ENCODE measurements at places on chromosomes 1 and 21.

GRCh38 chr1:163655565-163655964 is 333.8 kb downstream of the NUF2 start:
- no peak overlapping the region for H3K27ac ChIP-seq
- no peak overlapping the region for H3K4me3 ChIP-seq
- H3K27me3 ChIP-seq, result no peaks in the 10 kb centered on the region
- no peaks in the 10 kb centered on the region for H3K36me3 ChIP-seq

DNA sequence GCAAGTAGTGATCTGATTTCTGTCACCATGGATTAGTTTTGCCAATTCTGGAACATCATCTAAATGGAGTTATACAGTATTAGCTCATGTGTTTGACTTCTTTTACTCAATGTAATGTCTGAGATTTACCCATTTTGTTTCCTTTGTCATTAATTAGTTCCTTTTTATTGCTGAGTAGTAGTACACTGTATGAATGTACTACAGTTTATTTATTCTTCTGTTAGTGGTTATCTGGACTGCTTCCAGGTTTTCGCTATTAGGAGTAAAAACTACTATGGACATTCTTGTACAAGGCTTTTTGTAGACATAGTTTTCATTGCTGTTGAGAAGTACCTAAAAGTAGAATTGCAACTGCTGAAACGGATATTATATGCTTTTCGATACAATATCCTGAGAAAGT is 14.1 kb downstream of the SUCO start:
- DNase-seq, result no peak
- peaks cover 49% of the 10 kb centered on the region for H3K4me1 ChIP-seq
- H3K27ac ChIP-seq, result no peak overlapping the region
- no peak overlapping the region for H3K4me3 ChIP-seq
- no peaks in the 10 kb centered on the region for H3K27me3 ChIP-seq

- no peaks in the 10 kb centered on the region for H3K36me3 ChIP-seq
- peaks cover 42% of the 10 kb centered on the region for H3K27me3 ChIP-seq
- DNase-seq, result peak; percentile 24
These were observed 53.5 kb upstream of the CNTN2 start for GRCh38 chr1:204989266-204990058.

- H3K36me3 ChIP-seq, result no peaks in the 10 kb centered on the region
- no peak overlapping the region for H3K4me3 ChIP-seq
- H3K27me3 ChIP-seq, result peaks cover 32% of the 10 kb centered on the region
- DNase-seq, result no peak
- H3K4me1 ChIP-seq, result no peaks in the 10 kb centered on the region
These were observed 75.2 kb upstream of the GALNT2 start for GRCh38 chr1:229991724-229992333.

DNA sequence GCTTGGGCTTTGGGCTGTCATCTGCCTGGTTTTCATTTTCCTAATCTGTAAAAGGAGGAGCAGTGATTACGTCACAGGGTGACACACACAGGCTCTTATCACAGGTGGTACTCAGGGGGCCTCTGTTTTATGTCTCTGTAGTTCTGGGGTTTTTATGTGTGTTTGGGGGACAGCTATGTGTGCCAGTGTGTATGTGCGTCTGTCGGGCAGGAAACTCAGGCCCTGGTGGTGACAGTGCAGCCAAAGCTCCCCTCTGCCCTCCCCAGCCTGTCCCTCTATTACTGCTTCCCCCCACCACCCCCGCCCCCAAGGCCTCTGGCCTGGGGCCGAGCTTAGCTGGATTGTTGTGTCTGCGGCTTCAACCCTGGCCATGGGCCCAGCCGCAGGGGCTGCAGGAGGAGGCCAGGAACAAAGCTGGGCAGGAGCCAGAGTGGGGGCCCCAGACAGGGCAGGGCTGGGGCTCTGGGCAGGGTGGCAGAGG is 13.3 kb downstream of the MFAP2 start:
- DNase-seq, result no peak
- H3K27me3 ChIP-seq, result no peaks in the 10 kb centered on the region
- H3K4me1 ChIP-seq, result peaks cover 6% of the 10 kb centered on the region
- no peak overlapping the region for H3K4me3 ChIP-seq
- peaks cover 8% of the 10 kb centered on the region for H3K36me3 ChIP-seq

GRCh38 chr21:37787456-37787855 is 128.8 kb downstream of the KCNJ6 start:
- H3K27me3 ChIP-seq, result peaks cover 24% of the 10 kb centered on the region
- DNase-seq, result no peak
- no peaks in the 10 kb centered on the region for H3K4me1 ChIP-seq
- no peak overlapping the region for H3K4me3 ChIP-seq
- H3K27ac ChIP-seq, result no peak overlapping the region

GRCh38 chr1:22876359-22877111 is 96.1 kb downstream of the LACTBL1 start:
- H3K27me3 ChIP-seq, result no peaks in the 10 kb centered on the region
- no peaks in the 10 kb centered on the region for H3K4me1 ChIP-seq
- no peak overlapping the region for H3K4me3 ChIP-seq
- no peaks in the 10 kb centered on the region for H3K36me3 ChIP-seq

DNA sequence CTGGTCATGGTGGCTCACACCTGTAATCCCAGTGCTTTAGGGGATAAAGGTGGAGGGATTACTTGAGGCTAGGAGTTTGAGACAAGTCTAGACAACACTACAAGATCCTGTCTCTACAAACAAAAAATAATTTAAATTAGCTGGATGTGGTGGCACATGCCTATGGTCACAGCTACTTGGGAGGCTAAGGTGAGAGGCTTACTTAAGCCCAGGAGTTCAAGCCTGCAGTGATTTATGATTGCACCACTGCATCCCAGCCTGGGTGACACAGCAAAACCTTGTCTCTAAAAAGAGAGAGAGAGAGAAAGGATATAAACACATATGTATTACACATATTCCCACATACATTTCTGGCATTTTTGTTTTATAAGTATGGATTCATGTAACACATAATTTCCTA is 325.2 kb downstream of the DUSP10 start:
- no peaks in the 10 kb centered on the region for H3K36me3 ChIP-seq
- no peaks in the 10 kb centered on the region for H3K4me1 ChIP-seq
- H3K27ac ChIP-seq, result no peak overlapping the region
- H3K4me3 ChIP-seq, result no peak overlapping the region
- DNase-seq, result no peak

DNA sequence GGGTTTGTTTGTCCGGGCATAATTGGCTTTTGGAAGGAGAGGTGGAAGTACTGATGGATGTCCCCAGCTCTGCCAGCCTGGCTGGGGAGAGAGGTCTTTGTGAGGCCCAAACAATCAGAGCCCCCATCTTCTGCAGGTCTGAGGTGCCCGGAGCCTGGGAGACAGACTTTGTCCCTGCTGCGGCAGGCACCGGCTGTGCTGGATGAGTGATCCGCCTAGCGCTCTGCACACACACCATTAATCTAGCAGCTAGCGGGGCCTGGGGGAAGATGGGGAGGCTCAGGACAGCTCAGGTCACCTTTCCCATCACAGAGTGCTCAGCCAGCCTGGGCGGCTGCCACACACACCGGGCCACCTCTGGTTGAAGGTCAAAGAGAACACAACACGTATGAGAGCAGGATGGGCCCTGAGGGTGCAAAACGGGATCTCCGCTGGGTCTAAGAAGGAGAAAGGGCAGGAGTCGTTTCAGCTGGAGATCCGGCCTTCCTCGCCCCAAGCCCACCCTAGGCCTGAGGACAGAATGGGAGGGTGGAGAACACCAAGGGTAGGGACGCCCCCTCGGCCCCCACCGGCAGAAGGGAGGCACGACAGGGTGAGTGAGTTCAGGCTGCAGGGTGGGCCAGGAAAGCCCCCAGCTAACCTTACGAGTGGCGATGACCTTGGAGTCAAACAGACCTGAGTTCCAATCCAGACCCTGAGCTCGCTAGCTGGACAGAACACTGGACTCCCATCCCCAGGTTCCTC is 341.8 kb downstream of the NPHP4 start:
- no peak for DNase-seq
- peaks cover 34% of the 10 kb centered on the region for H3K27me3 ChIP-seq
- peaks cover 10% of the 10 kb centered on the region for H3K4me1 ChIP-seq
- H3K36me3 ChIP-seq, result peaks cover 3% of the 10 kb centered on the region

DNA sequence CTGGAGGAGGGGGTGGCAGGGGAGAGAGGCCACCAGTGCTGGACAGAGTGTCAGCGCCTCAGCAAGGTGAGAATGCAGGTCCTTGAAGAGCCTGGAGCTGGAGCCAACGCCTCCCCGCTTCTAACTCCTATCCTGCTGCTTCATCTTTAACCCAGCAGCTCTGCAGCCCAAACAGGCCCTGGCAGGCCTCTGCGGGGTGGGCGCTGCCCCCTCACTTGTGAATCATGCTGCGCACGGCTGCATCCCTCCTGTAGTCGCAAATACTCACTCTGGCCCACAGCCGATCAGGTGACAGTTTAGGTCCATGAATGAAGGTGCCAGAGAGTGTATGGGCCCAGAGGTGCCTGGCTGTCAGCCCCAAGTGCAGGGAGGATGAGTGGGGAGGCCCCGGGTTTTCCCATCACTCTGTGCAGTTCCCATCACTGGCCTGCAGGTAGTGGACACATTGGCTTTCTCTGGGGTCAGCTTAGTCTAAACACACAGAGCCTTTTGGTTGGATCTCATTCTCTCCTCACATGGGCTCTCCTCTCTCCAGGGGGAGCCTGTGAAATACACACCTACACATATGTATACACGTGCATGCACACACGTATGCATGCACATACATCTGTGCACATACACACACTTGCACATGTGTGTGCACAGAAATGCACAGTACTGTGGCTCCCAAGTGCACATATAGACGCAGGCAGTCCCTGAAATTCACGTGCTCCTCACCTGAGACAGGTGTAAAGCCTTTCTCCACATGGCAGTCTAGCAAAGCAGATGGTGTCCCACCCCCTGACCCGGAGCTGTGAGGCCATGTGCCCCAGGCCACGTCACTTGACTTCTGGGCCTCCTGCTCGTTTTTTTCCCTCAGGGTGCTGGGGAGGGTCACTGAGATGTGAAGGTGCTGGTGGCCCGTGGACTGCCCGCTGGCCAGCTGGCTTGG is 52.0 kb downstream of the TRIM11 start:
- H3K27ac ChIP-seq, result no peak overlapping the region
- H3K27me3 ChIP-seq, result no peaks in the 10 kb centered on the region
- no peaks in the 10 kb centered on the region for H3K36me3 ChIP-seq
- no peak for DNase-seq

- H3K4me1 ChIP-seq, result peaks cover 64% of the 10 kb centered on the region
- peak overlapping the region; percentile 79 for H3K27ac ChIP-seq
- H3K36me3 ChIP-seq, result peaks cover 35% of the 10 kb centered on the region
- DNase-seq, result no peak
- H3K4me3 ChIP-seq, result no peak overlapping the region
These were observed 5.5 kb downstream of the RHOC start for GRCh38 chr1:112701227-112702066.

DNA sequence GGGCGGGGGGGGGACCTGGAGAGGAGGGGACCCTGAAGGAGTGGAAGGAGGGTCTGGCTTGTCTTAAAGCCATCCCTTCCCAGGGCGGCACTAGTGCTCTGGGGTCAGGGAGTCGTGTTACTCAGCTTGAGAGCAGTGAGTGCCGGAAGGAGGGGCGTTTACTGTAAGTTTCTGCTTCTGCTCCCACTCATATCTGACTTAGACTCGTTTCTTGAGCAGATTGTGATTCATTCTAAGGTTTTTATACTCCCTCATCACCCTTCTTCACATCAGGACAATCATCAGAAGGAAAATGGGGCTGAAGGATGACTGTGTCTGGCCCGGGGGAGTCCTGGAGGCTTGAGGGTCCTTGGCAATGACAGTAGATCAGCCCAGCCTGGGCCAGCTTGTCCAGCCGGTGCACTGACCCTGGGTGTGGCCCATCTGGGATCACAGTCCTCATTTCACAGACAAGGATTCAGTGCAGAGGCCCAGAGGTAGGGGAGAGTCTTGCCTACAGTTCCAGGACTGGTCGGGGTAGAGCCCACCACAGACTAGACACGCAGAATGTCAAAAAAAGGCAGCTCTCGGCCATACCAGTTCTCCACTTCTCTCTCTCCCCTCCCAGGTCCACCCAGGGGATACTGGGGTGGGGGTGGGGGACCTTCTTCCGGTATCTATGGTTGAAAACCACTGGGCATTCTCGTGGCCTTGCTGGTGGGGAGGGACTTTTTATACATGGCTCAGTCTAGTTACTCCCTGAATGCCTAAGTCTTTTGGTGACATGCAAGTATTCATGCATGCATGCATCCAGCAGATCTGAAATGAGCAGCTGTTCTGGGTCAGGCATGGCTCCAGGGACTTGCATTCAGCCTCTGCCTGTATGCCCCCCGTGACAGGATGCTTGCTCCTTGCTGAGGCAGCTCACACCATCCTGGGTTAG is 5.1 kb downstream of the TNFRSF8 start:
- H3K27me3 ChIP-seq, result peaks cover 83% of the 10 kb centered on the region
- H3K4me3 ChIP-seq, result peak overlapping the region; percentile 68
- DNase-seq, result no peak
- H3K36me3 ChIP-seq, result peaks cover 4% of the 10 kb centered on the region
- H3K4me1 ChIP-seq, result peaks cover 59% of the 10 kb centered on the region

DNA sequence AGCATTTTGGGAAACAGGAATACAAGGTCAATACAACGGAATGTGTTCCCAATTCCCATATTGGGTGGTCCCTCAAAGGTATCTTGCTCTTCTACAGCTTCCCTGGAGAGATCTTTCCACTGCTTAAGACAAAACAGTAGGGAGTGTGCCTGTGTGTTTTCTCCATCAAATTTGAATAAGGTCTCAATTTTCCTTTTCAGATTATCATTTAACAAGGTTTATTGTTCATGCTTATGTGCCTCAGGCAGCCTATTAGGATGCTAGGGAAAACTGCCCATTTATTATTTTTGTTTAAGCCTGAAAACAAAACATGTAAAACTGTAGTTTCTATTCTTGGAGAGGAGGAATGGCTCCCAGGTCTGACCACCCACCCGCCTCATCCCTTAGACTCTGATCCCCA is 622.7 kb downstream of the LMO4 start:
- H3K4me3 ChIP-seq, result no peak overlapping the region
- H3K27me3 ChIP-seq, result peaks cover 54% of the 10 kb centered on the region
- no peak for DNase-seq
- H3K36me3 ChIP-seq, result no peaks in the 10 kb centered on the region

DNA sequence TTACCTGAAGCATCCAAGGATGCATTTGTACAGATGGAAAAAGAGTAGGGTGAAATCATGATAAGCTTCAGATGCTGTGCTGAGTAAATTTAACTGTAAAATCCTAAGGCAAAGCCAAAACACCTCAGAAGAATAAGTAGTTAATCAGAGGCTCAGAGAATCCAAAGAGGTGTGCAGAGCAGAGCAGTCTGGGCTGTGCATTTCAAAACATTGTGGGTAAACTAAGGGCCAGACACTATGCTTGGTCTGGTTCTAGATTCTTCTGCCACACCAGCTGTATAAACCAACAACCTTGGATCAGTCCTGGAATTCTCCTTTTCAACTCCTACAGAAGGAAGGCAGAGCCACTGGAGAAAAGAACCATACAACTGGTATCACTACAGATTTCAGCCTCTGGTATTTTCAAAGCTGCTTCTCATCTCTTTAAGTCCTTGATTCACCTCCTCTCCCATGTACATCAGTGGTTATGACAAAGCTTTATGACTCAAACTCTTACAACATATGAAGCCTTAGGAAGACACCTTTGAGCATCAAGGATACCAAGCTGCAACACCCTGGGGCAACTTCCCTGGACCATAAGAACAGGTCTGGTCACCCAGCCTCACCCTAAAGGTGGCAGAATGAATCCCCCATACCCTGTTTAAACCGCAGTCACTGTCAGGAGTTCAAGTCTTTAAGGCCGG is 11.6 kb upstream of the HIPK1 start:
- H3K27me3 ChIP-seq, result no peaks in the 10 kb centered on the region
- no peaks in the 10 kb centered on the region for H3K4me1 ChIP-seq
- no peak overlapping the region for H3K4me3 ChIP-seq
- no peak overlapping the region for H3K27ac ChIP-seq

All from central memory CD8-positive, alpha-beta T cell (primary cell).